ENCODE measurements at places on chromosomes 13 and 19.

GRCh38 chr13:69199664-69200063, 908.0 kb upstream of the ATXN8OS start:
- no peak for DNase-seq

GRCh38 chr19:2325281-2326046, 2.9 kb downstream of the LSM7 start:
- DNase-seq, result no peak

GRCh38 chr19:867301-867793, 7.9 kb downstream of the CFD start:
- DNase-seq, result no peak

- no peak for DNase-seq
These were observed 4.1 kb downstream of the AZU1 start for GRCh38 chr19:831407-832369.

DNA sequence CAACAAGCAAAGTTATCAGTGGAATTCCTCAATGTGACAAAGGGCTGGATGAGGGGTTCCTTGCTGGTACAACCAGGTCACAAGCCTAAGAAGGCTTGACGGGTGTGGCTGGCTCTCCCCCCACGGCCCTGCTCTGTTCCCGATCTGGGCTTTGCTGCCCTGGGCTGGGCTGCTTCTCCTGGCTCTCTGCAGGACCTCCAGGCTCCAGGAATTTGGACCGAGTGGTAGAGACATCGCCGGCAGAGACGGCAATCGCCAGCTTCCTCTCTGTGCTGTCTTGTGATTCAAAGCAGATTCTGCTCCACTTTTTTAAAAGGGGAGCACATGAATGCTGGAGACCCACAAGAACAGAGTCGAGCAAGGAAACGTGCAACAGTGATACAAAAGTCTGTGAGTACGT, at the start of gene SERPINE3:
SERPINE3 (plus strand) TSS at position 338 of the 400 bp plus-strand sequence. CDS start 1,401 bp downstream, outside the sequence.
- DNase-seq, result no peak

DNA sequence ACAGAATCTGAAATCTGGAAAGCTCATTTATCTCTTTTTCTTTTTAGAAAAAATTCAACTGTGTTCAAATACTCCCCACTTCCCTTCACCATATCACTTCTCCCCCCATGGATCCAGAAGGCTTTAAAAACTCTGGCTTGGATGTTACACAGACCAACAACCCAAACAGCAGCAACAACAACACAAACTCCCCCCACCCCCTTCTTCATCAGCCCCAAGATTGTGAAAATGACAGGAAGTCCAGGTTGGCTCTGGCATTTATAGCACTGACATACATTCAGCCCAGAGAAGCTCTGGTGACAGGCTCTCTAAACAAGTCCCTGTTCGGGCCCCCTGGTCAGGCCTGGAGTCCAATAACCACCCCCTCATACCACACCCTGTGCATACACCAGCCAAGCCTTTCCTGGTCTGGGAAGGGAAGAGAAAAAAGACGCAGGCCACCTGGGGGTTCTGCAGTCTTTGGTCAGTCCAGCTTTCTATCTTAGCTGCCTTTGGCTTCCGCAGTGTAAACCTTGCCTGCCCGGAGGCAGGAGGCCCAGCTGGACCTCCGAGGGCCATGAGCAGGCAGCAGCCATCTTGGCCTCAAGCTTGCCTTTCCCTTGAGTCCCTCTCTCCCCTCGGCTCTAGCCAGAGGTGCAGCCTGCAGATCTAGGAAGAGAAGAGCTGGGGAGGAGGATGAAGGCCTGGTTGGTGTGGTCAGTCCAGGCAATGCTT, 6.8 kb downstream of the CDX2 start:
- no peak for DNase-seq

All from stimulated activated CD4-positive, alpha-beta T cell treated with anti-CD3 and anti-CD28 coated beads, Interleukin-4, amount 100 ng/mL, for 1 hour (primary cell).